ENCODE measurements at places on chromosomes 16 and 17. TPM values are rescaled to one million over a fixed set of nuclear protein-coding genes. Genes with fewer than 3 reads are reported as not detected.

DNA sequence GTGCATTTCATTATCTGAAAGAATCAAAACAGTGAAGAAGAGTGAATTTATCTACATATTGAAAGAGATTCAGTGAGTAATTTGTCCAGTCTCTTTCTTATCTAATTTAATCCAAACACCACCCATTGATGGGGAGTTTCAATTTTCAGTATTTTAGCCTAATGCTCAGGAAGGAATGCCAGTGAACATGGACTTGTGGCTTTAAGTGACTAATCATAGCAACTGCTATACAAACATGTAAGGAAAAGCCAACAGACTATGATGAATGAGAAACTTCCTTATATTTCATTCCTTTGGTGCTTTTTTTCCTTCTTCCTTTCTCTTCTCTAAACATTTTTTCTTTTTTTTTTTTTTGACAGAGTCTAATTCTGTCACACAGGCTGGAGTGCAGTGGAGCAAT, 885.8 kb downstream of the KCNJ2 start:
- H3K27me3 ChIP-seq, result no peaks in the 10 kb centered on the region
- no peak overlapping the region for H3K27ac ChIP-seq
- no peak for DNase-seq
- no peaks in the 10 kb centered on the region for H3K36me3 ChIP-seq
- no peaks in the 10 kb centered on the region for H3K4me1 ChIP-seq

GRCh38 chr16:21169249-21169981, 10.9 kb downstream of the LDAF1 start:
- H3K36me3 ChIP-seq, result no peaks in the 10 kb centered on the region
- peaks cover 5% of the 10 kb centered on the region for H3K4me1 ChIP-seq
- H3K27ac ChIP-seq, result no peak overlapping the region

GRCh38 chr17:41666708-41667279, 21.9 kb upstream of the EIF1 start:
- H3K27me3 ChIP-seq, result no peaks in the 10 kb centered on the region
- H3K27ac ChIP-seq, result peak overlapping the region; percentile 83
- peak; percentile 54 for DNase-seq
- no peaks in the 10 kb centered on the region for H3K36me3 ChIP-seq

CHST4 gene
- not detected for total RNA-seq

GRCh38 chr17:63911657-63912100, 621 bp upstream of the CSHL1 start:
- no peak overlapping the region for H3K4me3 ChIP-seq
- H3K27ac ChIP-seq, result no peak overlapping the region
- no peaks in the 10 kb centered on the region for H3K4me1 ChIP-seq
- H3K36me3 ChIP-seq, result no peaks in the 10 kb centered on the region
- DNase-seq, result no peak
- H3K27me3 ChIP-seq, result no peaks in the 10 kb centered on the region

XAF1 gene
- total RNA-seq, result 7.7 TPM

DNA sequence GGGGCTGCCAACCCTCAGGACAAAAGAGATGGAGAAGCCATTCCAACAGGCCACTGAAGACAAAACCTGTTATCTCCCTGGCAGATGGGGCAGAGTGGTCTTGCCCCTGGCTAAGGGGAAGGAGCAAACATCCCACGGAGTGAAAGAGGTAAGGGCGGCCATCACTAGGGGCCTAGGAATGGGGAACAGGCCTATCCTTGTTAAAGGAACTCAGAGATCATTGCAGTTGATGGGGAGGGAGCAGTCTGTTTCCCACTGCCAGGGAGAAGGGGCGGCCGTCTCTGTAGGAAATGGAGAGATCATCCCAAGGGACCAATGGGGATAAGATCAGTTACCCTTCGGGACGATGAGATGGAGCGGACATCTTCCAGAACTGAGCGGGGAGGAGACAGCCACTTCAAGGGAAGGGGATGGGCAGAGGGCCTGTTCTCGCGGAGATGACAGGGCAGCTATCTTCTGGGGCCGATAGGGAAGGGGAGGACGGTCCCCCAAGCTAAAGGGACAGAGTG, 581 bp upstream of the TMEM208 start:
- peak; percentile 14 for DNase-seq
- H3K4me3 ChIP-seq, result peak overlapping the region; percentile 98
- H3K27ac ChIP-seq, result peak overlapping the region; percentile 86

PIPOX gene
- 2.4 TPM for total RNA-seq

GRCh38 chr17:3636908-3637373, 381 bp downstream of the CTNS start:
- H3K36me3 ChIP-seq, result peaks cover 5% of the 10 kb centered on the region
- peak overlapping the region; percentile 99 for H3K27ac ChIP-seq
- no peaks in the 10 kb centered on the region for H3K27me3 ChIP-seq
- H3K4me3 ChIP-seq, result peak overlapping the region; percentile 88
- peaks cover 45% of the 10 kb centered on the region for H3K4me1 ChIP-seq

- no peak for DNase-seq
- H3K27me3 ChIP-seq, result no peaks in the 10 kb centered on the region
- no peak overlapping the region for H3K27ac ChIP-seq
- H3K36me3 ChIP-seq, result no peaks in the 10 kb centered on the region
These were observed 115.6 kb downstream of the SDK2 start for GRCh38 chr17:73528679-73529078.
